ENCODE measurements at places on chromosomes 12 and 14. TPM values are rescaled to one million over a fixed set of nuclear protein-coding genes. Genes with fewer than 3 reads are reported as not detected.
A peak's percentile ranks its signal among the peaks of the same experiment; 100 is the strongest.

- no peaks in the 10 kb centered on the region for H3K27me3 ChIP-seq
- H3K4me3 ChIP-seq = no peak overlapping the region
- no peak for DNase-seq
- H3K27ac ChIP-seq = no peak overlapping the region
Measured at GRCh38 chr14:25308244-25308643, 258.3 kb upstream of the STXBP6 start.

GRCh38 chr12:56719056-56719455, 6.0 kb downstream of the NACA start:
- H3K4me3 ChIP-seq = no peak overlapping the region
- peaks cover 51% of the 10 kb centered on the region for H3K4me1 ChIP-seq
- no peak for DNase-seq
- H3K36me3 ChIP-seq = peaks cover 30% of the 10 kb centered on the region
- no peak overlapping the region for H3K27ac ChIP-seq

GRCh38 chr14:42421377-42422078, 814.9 kb downstream of the LRFN5 start:
- H3K27ac ChIP-seq = no peak overlapping the region
- no peaks in the 10 kb centered on the region for H3K36me3 ChIP-seq
- DNase-seq = no peak

DNA sequence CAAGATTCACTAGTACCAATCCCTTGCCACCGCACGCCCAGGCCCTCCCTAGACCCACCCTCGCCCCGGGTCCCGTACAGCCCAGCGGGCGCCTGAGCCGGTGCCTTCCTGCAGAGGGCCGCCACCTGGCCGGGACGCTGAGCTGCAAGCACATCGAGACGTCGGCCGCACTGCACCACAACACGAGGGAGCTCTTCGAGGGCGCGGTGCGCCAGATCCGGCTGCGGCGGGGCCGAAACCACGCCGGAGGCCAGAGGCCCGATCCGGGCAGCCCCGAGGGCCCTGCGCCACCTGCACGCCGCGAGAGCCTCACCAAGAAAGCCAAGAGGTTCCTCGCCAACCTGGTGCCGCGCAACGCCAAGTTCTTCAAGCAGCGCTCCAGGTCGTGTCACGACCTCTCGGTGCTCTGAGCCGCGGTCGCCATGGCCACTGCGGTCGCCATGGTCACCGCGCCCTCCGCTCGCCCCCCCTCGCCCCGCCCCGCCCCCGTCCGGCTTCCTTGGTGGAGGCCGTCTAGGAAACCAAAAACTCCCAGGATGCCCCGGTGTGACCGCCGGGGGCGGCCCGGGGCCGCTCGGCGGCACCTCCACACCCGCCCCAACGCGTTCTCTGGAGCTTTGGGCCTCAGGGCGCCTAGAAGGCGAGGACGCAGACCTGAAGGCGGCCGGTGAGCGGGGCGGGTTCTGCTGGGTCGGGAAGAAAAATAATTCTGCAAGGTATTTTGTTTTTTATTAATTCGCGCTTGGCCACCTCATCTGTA, 3.7 kb downstream of the REM2 start:
- H3K36me3 ChIP-seq = no peaks in the 10 kb centered on the region
- peak overlapping the region; percentile 73 for H3K4me3 ChIP-seq
- H3K27me3 ChIP-seq = no peaks in the 10 kb centered on the region
- H3K4me1 ChIP-seq = peaks cover 20% of the 10 kb centered on the region
- DNase-seq = peak; percentile 25

GRCh38 chr12:71589478-71589881, 74.2 kb downstream of the ZFC3H1 start:
- H3K36me3 ChIP-seq = no peaks in the 10 kb centered on the region
- H3K27ac ChIP-seq = no peak overlapping the region
- DNase-seq = no peak

GRCh38 chr14:75667099-75667765, 6.2 kb downstream of the TTLL5 start:
- no peaks in the 10 kb centered on the region for H3K4me1 ChIP-seq
- DNase-seq = no peak
- H3K36me3 ChIP-seq = no peaks in the 10 kb centered on the region
- H3K4me3 ChIP-seq = no peak overlapping the region

GRCh38 chr14:105847400-105847799, 321.0 kb downstream of the TMEM121 start:
- no peak overlapping the region for H3K27ac ChIP-seq
- no peaks in the 10 kb centered on the region for H3K27me3 ChIP-seq
- no peaks in the 10 kb centered on the region for H3K4me1 ChIP-seq
- DNase-seq = no peak

GRCh38 chr14:95432144-95433093, 84.0 kb downstream of the SYNE3 start:
- peaks cover 17% of the 10 kb centered on the region for H3K36me3 ChIP-seq
- no peaks in the 10 kb centered on the region for H3K4me1 ChIP-seq
- H3K27ac ChIP-seq = no peak overlapping the region
- H3K27me3 ChIP-seq = no peaks in the 10 kb centered on the region
- DNase-seq = no peak
- no peak overlapping the region for H3K4me3 ChIP-seq

DNA sequence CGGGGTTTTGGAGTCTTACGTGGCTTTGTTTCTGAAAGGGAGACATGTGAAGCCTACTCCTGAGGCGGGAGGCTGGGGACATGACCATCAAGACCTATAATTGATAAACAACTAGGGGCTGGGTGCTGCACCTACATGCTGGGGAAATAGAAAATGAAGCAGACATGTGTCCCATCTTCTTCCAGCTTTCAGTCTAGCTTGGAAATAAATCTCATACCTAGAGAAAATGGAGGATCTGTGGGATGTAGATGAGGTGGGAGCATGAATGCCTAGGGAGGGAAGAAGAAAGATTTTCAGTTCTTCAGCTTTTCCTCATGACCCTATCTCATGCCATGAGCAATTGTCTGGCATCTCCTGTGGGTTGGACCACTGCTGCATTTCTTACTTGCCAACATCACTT, 22.1 kb downstream of the EMP1 start:
- DNase-seq = no peak
- no peak overlapping the region for H3K27ac ChIP-seq
- H3K4me3 ChIP-seq = no peak overlapping the region

DNA sequence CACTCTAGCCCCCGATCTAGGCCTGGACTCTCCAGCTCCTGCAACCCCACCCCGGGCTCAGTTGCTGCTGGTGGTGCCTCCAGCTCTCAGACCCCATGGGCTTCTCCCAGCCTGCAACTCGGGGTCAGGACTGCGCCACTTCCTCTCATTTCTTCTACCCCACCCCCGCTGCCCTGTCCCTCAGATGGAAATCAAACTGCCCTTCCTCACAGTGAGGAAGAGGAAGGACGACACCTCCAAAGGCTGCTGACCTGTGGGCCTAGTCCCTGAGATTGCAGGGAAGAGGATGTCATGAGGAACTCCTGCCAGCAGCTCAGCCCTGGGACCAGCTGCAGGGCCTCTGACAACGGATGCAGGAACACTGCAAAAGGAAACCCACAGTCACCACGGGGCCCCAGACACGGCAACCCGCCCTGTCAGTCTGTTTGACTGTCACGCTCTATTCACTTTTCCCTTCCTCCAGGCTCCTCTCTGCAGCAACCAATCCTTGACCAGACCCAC, 29.3 kb upstream of the PNMA1 start:
- H3K4me3 ChIP-seq = peak overlapping the region; percentile 2
- H3K36me3 ChIP-seq = peaks cover 8% of the 10 kb centered on the region
- DNase-seq = no peak
- H3K27me3 ChIP-seq = no peaks in the 10 kb centered on the region
- peak overlapping the region; percentile 30 for H3K27ac ChIP-seq
- H3K4me1 ChIP-seq = peaks cover 100% of the 10 kb centered on the region

The LGR5 gene
- 1.8 TPM for total RNA-seq

The CHMP4A gene
- total RNA-seq = 58.3 TPM

The OR6C68 gene
- total RNA-seq = not detected

Measured in thoracic aorta (tissue), 2 donors.